Caki2 (cell line): ENCODE measurements at places on chromosomes 7 and 10.

DNA sequence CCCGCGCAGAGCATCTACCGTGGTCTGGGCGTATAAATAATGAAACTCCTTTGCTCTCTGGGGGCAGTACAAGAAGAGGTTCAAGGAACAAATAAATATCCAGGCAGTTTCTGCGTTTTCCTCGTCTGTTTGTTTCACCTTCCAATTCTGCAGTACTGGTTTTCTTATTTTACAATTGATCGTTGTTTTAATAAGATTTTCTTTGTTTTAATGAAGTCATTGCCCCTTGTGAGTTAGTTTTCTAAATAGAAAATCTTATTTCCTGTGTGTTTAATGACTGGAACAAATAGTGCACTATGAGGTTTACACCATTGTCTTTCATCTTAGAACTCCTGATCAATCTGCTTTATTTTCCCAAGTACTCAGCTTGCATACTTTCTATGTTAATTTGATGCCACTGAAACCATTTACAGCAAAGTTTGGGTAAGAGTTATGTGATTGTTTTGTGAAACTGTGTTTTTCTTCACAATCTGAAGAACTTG lies 1.2 kb downstream of the PLEKHA1 start:
- no peak for DNase-seq

- no peak for DNase-seq
These were observed 8.4 kb downstream of the GTF2IRD1 start for GRCh38 chr7:74461970-74462706.

DNA sequence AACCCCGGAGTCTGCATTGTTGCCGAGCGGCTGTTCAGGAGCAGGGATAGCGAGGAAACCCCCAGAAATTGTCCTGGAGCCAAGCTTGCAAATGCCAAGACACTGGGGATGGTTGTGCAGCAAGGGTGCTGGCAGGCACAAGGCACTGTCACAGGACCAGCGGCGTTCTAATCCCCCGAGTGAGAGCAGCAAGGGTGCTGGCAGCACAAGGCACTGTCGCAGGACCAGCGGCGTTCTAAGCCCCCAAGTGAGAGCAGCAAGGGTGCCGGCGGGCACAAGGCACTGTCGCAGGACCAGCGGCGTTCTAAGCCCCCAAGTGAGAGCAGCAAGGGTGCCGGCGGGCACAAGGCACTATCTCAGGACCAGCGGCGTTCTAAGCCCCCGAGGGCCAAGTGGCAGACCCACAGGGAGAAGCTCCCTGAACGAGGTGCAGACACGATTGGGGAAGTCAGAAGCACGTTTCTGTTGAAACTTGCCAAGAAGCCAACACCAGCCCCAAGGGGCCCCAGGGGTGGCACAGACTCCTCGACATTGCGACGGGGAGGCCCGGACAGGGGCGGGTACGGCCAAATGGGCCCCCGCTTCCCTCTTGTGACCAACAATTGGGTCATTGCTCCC lies 40.4 kb upstream of the INPP5A start:
- no peak for DNase-seq

- no peak for DNase-seq
These were observed 146.2 kb upstream of the ASAH2 start for GRCh38 chr10:50397312-50398140.

- DNase-seq: peak; percentile 20
These were observed 20.8 kb upstream of the CDK1 start for GRCh38 chr10:60757420-60757895.

GRCh38 chr10:103367379-103367781 lies 396 bp upstream of the TAF5 start:
- no peak for DNase-seq

DNA sequence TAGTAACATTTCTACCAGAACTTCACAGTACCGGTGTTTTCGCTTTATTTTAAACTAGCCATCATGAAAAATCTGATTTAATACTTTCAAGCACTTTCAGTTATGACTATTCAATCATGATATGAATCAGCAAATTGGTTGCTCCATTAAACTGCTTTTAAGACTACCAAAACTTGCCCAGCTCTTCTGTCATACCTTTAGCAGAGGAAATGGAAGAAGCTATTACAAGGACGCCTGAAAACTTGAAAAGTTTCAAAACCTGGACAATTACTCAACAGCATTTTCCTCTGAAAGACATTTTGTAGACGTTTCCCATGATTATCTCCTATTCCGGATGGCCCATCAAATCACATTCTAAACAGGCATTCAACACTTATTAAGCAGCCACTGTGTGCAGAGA lies 2.0 kb downstream of the JAZF1 start:
- no peak for DNase-seq

DNA sequence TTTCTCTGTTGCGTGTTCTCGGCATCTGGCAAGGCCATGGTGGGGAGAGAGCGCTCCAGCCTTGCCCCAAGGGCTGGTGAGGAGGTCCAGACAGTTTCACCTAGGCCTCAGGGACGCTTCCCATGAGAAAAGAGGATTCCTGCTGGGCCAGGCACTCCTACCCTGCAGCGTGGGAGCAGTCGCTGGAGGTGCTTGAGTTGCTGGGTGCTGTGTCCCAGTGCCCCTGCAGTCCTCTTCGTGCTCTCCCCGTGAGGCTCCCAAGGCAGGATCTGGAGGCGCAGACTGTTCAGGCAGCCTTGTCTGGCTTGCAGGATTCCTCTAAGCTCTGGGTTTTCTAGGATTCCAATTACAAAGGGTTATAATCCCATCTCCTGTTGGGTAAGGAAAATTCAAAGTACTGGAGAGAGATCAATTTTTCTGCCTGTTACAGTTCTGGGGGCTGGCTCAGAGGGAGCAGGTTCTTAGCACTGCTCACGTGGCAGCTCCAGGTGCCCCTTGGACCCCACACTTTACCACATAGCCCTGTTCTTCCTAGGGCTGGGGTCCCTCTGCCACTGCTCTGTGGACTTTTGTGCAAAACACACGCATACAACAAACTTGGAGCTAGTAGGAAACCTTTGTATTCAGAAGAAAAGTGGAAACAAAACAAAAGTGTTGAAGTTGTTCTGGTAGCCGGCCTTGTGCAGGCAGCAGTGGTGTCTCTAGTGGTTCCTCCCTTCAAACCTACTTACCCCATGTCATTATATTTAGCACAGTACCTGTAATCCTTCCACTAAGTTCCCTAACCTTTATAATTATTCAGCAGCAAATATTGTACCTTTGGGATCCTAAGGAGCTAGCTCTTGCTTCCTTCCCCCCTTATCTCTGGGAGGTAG lies 60.5 kb downstream of the CCNY start:
- no peak for DNase-seq
